ENCODE measurements at places on chromosomes 6 and 20.

GRCh38 chr20:16709017-16709416 lies 20.8 kb upstream of the SNRPB2 start:
- DNase-seq, result no peak

GRCh38 chr20:33322456-33322855 lies 39.4 kb downstream of the BPIFB1 start:
- no peak for DNase-seq

DNA sequence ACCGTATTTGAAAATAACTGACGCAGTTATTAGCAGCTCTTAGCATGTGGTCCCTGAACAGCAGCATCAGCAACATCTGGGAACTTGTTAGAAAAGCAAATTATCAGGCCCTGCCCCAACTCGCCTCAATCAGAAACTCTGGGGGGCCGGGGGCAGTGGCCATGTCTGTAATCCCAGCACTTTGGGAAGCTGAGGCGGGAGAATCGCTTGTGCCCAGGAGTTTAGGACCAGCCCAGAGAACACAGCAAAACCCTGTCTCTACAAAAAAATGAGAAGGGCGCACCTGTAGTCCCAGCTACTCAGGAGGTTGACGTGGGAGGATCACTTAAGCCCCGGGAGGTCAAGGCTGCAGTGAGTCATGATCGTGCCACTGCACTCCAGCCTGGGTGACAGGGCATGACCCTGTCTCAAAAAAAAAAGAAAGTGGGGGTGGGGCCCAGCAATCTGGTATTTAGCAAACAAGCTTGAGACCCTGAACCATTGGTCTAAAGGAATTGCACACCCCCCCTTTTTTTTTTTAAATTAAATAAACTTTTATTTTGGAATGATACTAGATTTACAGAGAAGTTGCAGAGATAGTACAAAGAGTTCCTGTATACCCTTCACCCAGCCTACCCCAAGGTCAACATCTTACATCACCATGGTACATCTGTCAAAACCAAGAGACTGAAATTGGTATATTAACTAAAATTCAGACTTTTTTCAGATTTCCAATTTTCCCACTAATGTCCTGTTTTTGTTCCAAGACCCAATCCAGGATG lies 6.7 kb downstream of the SRXN1 start:
- DNase-seq, result no peak

- DNase-seq, result no peak
Measured at GRCh38 chr6:117215353-117216090, 49.8 kb upstream of the VGLL2 start.

DNA sequence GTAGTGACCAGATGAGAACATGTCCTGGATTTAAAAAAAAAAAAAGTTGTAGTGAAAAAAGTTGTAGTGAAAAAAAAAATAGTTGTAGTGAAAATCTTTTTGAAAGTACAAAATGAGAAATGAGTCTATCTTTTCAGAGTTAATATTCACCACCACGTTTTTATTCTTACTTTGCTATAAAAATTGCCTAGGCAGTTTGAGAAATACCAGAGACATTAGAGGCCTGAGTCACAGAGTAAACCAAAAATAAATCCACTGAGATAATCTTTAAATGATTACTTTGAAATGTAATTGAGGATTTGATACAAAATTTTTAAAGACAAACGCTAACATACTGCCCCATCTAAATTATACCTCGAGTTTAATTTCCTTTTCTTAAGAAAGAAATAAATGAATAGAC lies 101.2 kb upstream of the TIAM2 start:
- no peak for DNase-seq

Measured in NCI-H1417 (cell line).